ENCODE measurements at places on chromosomes 11 and 22. TPM values are rescaled to one million over a fixed set of nuclear protein-coding genes. Genes with fewer than 3 reads are reported as not detected.

LRRC56 gene
- total RNA-seq: 15.8 TPM

DNA sequence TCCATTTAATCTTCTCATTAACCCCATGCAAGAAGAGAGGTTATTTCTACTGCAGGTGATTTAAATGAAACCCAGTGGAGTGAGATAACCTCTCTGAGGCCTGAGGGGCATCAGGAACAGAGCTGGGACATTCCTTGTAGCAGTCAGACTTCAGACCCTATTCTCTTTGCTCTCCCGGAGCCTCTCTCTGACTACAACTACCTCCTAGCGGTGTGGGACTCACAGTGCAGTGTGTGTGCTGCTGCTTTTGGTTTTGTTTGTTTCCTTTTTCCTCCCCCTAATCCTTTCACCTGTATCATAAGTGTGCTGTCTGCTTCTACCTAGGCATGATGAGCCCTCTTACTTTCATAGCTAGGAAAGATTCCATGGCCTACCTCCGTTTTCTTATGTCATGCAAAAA is 769.6 kb downstream of the NTM start:
- no peak overlapping the region for H3K27ac ChIP-seq
- H3K4me1 ChIP-seq: no peaks in the 10 kb centered on the region
- H3K36me3 ChIP-seq: no peaks in the 10 kb centered on the region
- DNase-seq: no peak
- H3K4me3 ChIP-seq: no peak overlapping the region

DNA sequence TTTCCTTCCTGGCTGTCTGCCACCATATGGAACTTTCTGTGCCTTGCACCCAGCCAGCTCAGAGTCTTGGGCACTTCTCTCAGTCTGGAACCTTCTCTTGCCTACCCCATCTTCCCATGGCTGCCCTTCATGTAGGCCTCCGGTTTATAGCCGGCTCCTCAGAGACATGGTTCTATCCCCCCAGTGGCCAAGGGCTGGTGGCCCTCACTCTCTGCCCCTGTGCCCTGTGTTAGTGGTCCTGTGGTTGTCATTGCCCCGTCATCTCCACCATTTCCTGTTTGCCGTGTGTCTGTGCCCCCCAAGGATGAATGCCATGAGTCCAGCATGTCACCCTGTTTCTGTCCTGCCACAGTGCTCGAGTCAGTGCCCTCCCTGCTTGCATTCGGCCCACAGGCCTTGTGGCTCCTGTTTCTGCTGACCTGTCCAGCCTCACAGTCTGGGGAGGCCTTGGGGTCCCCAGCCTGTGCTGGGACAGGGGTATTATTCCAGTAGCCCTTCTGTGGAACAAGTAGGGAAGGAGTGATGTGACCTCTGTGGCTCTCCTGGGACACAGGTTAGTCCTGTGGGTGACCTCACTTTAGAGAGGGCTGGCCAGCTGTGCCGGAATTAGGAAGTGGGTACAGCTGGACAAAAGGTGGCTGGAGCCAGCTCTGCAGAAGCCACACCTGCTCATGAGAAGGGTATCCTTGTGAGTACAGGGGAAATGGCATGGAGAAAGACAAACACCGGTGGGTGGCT is 30.7 kb downstream of the ST3GAL4 start:
- H3K27ac ChIP-seq: no peak overlapping the region
- DNase-seq: no peak
- no peaks in the 10 kb centered on the region for H3K27me3 ChIP-seq

GRCh38 chr11:33891714-33892327 is at the start of gene LMO2:
TSS of gene LMO2 (minus strand) at chr11:33892076. CDS start at chr11:33869716, 22,360 bp downstream.
- no peaks in the 10 kb centered on the region for H3K36me3 ChIP-seq
- peak; percentile 42 for DNase-seq
- H3K27ac ChIP-seq: peak within 1 kb of the TSS; percentile 0
- H3K27me3 ChIP-seq: no peaks in the 10 kb centered on the region
- H3K4me3 ChIP-seq: peak within 1 kb of the TSS; percentile 74
- H3K4me1 ChIP-seq: peaks cover 55% of the 10 kb centered on the region

DNA sequence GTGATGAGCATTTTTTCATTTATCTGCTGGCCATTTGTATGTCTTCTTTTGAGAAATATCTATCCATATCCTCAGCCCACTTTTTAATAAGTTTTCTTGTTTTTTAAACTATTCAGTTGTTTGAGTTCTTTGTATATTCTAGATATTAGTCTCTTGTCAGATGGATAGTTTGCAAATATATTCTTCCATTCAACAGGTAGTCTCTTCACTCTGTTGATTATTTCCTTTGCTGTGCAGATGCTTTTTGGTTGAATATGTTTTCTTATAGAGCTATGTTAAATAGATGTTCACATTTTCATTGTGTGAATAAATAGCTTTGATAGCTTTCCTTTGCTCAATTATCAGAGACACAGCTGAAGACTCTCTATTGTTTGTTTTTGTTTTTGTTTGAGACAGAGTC is 68.2 kb upstream of the ALKBH3 start:
- no peak for DNase-seq
- no peaks in the 10 kb centered on the region for H3K4me1 ChIP-seq
- H3K27me3 ChIP-seq: no peaks in the 10 kb centered on the region
- peaks cover 4% of the 10 kb centered on the region for H3K36me3 ChIP-seq
- no peak overlapping the region for H3K27ac ChIP-seq

- H3K27me3 ChIP-seq: no peaks in the 10 kb centered on the region
- no peak overlapping the region for H3K4me3 ChIP-seq
- no peaks in the 10 kb centered on the region for H3K36me3 ChIP-seq
Measured at GRCh38 chr11:131533998-131534397, 163.6 kb downstream of the NTM start.

DNA sequence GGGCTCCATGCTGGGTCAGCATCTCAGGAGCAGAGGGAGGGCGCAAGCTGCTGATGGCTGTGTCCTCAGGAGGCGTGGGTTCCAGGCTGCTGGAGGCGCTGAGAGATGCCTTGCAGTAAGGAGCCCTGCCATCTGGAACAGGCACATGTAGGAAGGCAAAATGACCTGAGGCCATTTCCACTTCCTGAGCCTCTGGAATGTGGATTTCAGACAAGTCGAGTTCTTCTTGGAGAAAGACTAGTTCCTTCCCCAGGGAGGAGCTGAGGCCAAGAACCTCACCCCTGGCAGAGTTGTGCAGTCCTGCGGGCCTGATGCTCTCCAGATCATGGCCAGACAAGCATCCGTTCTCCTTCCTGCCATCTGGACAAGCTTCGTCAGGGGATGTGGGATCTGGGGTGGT is 19.3 kb downstream of the HPS4 start:
- no peaks in the 10 kb centered on the region for H3K27me3 ChIP-seq
- no peak for DNase-seq
- no peak overlapping the region for H3K4me3 ChIP-seq
- no peak overlapping the region for H3K27ac ChIP-seq
- no peaks in the 10 kb centered on the region for H3K4me1 ChIP-seq

GRCh38 chr11:110367571-110367970 is 62.2 kb upstream of the FDX1 start:
- no peak for DNase-seq
- no peaks in the 10 kb centered on the region for H3K4me1 ChIP-seq
- H3K36me3 ChIP-seq: no peaks in the 10 kb centered on the region
- no peaks in the 10 kb centered on the region for H3K27me3 ChIP-seq
- no peak overlapping the region for H3K27ac ChIP-seq

CDHR5 gene
- not detected for total RNA-seq

DNA sequence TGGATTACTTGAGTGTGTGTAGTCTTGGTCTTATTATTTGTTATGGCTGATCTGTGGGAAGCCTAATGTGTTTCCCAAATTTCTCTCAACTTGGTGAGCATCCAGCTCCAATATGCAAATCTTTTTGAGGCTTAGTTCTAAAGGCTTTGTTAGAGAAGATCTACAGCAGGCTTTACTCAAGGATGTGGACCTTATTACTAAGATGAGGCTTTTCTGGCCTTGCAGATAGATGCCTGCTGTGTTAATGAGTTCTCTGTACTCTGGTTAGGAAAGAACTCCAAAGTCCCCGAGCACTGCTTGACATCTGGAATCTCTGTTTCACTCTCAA is 24.1 kb downstream of the MYEOV start:
- H3K36me3 ChIP-seq: no peaks in the 10 kb centered on the region
- no peak for DNase-seq
- H3K27ac ChIP-seq: no peak overlapping the region
- no peak overlapping the region for H3K4me3 ChIP-seq
- peaks cover 4% of the 10 kb centered on the region for H3K4me1 ChIP-seq

SCGB1D2 gene
- not detected for total RNA-seq

- DNase-seq: no peak
- no peak overlapping the region for H3K4me3 ChIP-seq
- peak overlapping the region; percentile 67 for H3K27ac ChIP-seq
- H3K27me3 ChIP-seq: no peaks in the 10 kb centered on the region
Measured at GRCh38 chr11:128480665-128481064, 106.7 kb downstream of the ETS1 start.

ZC3H12C gene
- total RNA-seq: 0.10 TPM

BDNF gene
- not detected for total RNA-seq

- no peaks in the 10 kb centered on the region for H3K27me3 ChIP-seq
- DNase-seq: no peak
- H3K4me1 ChIP-seq: no peaks in the 10 kb centered on the region
- H3K4me3 ChIP-seq: no peak overlapping the region
- H3K27ac ChIP-seq: no peak overlapping the region
- no peaks in the 10 kb centered on the region for H3K36me3 ChIP-seq
Measured at GRCh38 chr11:130480711-130481140, 32.3 kb downstream of the ADAMTS15 start.

- H3K27me3 ChIP-seq: no peaks in the 10 kb centered on the region
- H3K4me1 ChIP-seq: no peaks in the 10 kb centered on the region
- no peak overlapping the region for H3K27ac ChIP-seq
- no peak for DNase-seq
- H3K36me3 ChIP-seq: no peaks in the 10 kb centered on the region
- no peak overlapping the region for H3K4me3 ChIP-seq
Measured at GRCh38 chr11:76339221-76339620, 41.7 kb downstream of the THAP12 start.

- peak overlapping the region; percentile 99 for H3K27ac ChIP-seq
- no peak overlapping the region for H3K4me3 ChIP-seq
- no peaks in the 10 kb centered on the region for H3K27me3 ChIP-seq
Measured at GRCh38 chr22:31286360-31287255, 5.7 kb downstream of the PIK3IP1 start.

GRCh38 chr11:62399878-62400266 is 19.0 kb upstream of the SCGB1A1 start:
- H3K27me3 ChIP-seq: no peaks in the 10 kb centered on the region
- H3K4me3 ChIP-seq: no peak overlapping the region
- H3K4me1 ChIP-seq: peaks cover 9% of the 10 kb centered on the region
- DNase-seq: no peak

GRCh38 chr11:94183251-94183885 is 54.7 kb downstream of the PANX1 start:
- H3K27me3 ChIP-seq: no peaks in the 10 kb centered on the region
- H3K4me1 ChIP-seq: peaks cover 14% of the 10 kb centered on the region
- H3K4me3 ChIP-seq: no peak overlapping the region
- DNase-seq: no peak
- H3K27ac ChIP-seq: no peak overlapping the region
- H3K36me3 ChIP-seq: peaks cover 35% of the 10 kb centered on the region

GRCh38 chr22:17239156-17239701 is 20.0 kb upstream of the ADA2 start:
- H3K27me3 ChIP-seq: no peaks in the 10 kb centered on the region
- H3K4me1 ChIP-seq: peaks cover 37% of the 10 kb centered on the region
- no peak for DNase-seq
- H3K36me3 ChIP-seq: no peaks in the 10 kb centered on the region
- H3K4me3 ChIP-seq: no peak overlapping the region

- H3K27me3 ChIP-seq: no peaks in the 10 kb centered on the region
- H3K36me3 ChIP-seq: peaks cover 2% of the 10 kb centered on the region
- peaks cover 7% of the 10 kb centered on the region for H3K4me1 ChIP-seq
Measured at GRCh38 chr11:6717426-6717825, 34.3 kb upstream of the MRPL17 start.

DNA sequence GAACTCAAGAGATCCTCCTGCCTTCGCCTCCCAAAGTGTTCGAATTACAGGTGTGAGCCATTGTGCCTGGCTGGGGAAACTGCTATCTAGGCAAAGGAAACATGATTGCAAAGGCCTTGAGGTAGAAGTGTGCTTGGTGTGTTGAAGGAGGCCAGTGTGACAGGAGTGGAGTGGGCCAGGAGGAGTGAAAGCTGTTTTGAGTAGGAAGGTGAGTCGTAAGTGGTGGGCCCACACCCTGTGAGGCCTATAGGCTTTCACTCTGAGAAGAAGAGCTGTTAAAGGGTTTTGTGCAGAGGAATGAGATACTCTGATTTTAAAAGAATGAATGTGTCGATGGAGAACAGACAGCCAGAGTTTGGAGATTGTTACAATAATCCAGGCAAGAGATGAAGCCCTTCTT is 43.4 kb downstream of the WEE1 start:
- H3K36me3 ChIP-seq: no peaks in the 10 kb centered on the region
- H3K4me3 ChIP-seq: no peak overlapping the region
- DNase-seq: peak; percentile 21

DNA sequence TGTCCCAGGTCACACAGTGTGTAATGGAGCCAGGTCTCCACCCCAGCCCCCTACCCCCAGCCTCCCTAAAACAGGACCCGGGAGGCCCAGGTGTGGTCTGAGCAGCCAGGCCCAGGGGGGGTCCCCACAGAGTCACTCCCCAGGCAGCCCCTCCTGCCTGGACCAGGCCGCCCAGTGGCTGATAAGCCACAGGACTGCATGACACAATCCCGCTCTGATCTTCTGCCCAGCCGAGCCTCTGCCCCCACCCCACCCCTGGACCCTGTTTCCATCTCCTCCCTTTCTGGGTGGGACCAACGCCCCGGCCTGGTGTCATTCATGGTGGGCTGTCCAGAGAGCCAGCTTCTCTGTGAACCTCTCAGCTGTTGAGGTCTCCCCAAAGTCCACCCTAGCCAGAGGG is 7.8 kb upstream of the LIF start:
- no peak overlapping the region for H3K4me3 ChIP-seq
- no peak overlapping the region for H3K27ac ChIP-seq
- no peaks in the 10 kb centered on the region for H3K27me3 ChIP-seq

DNA sequence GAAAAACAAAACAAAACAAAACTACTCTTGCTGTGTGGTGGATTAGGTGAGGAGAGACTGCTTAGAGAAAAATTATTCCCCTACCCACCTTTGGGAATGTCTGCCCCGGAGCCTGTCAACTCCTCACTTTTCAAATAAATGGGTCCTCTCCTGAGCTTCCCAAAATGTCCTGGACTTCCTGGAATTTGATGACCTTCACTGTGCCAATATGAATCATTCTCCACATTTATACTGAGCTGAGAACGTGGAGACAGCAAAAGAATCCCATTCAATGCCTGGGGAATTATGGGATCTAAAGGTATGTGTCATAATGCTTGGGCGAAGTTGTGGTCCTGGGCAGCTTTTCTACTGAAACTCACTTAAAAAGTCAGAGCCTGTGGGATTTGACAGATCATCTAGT is 136.8 kb downstream of the KIF18A start:
- H3K4me1 ChIP-seq: no peaks in the 10 kb centered on the region
- H3K27ac ChIP-seq: no peak overlapping the region
- no peaks in the 10 kb centered on the region for H3K36me3 ChIP-seq
- DNase-seq: no peak

Measured in B cell (primary cell).